Skeletal muscle cell (primary cell): ENCODE measurements at places on chromosomes 2 and 18.

GRCh38 chr2:44053456-44053855, 57.7 kb upstream of the LRPPRC start:
- no peak for DNase-seq

- DNase-seq = peak; percentile 31
Observed at GRCh38 chr2:241561832-241562231, 3.3 kb downstream of the BOK start.

DNA sequence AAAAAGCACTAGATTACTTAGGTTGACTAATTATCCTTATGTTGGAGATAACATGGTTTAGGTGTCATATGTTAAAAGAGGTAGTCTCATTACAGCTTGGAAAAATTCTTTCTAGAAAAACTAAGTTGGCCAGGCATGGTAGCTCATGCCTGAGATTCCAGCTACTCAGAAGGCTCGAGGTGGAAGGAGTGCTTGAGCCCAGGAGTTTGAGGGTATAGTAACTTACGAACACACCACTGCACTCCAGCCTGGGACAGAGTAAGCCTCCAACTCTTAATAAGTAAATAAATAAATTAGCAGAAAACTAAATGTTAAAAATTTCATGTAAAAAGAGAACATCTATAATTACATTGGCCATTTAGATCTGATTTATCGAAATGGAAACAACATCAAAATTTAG, 177.2 kb downstream of the NR4A2 start:
- no peak for DNase-seq

DNA sequence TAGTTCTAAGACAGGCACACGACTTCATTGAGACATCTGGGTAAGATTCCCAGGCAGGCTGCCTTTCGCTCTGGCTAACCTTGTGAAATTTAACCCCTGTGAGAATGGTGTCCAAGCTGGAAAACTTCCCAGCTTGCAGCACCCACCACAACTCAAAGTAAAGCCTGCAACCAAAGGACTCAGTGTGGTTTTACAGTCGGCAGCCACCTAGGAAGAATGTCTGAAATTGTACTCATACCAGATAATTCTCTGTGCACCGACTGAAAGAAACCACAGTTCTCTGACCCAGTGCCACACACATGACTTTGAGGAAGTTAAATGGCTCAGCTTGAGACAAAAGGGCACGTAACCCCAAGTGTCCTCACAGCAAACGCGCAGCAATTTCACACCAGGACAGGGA, 125.7 kb downstream of the RBMS1 start:
- DNase-seq = peak; percentile 98

- no peak for DNase-seq
Observed at GRCh38 chr2:181152226-181152625, 171.8 kb downstream of the UBE2E3 start.

GRCh38 chr2:130845505-130846085, 8.9 kb downstream of the ARHGEF4 start:
- DNase-seq = no peak

GRCh38 chr2:84643991-84644390, 127.7 kb downstream of the DNAH6 start:
- DNase-seq = no peak

DNA sequence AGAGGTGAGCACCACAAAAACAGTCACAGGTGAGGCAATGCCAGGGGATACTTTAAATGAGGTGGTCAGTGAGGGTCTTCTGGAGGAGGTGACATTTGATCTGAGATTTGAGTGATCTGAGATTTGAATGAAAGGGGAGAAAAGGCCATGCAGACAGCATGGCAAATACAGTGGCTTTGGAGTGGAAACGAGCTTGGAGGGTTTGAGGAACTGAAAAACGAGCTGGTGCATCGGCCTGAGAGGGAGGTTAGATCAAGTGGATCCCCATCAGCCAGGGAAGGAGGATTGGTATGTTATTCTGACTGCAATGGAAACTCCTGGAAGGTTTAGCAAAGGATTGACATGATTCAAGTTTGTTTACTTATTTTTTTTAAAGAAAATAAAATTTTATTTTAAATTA, 245.1 kb downstream of the KCNS3 start:
- no peak for DNase-seq

DNA sequence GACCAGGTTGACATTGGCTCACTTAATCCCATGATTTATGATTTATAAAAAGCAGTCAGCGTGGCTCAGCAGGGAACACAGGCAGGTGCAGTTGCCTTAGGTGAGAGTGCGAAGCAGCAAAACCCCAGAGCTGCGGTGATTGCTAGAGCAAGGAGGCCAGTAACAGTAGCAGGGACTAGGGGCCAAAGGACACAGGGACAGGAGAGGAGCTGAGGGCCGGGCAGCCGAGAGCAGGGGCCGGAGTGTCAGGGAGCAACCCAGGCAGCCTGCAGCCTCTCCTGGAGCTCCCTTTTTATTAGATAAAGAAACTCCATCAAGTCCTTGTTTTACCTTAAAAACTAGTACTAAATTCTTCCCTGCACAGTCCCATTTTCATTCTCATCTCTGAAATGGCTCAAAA, 4.3 kb downstream of the MC2R start:
- DNase-seq = no peak

- DNase-seq = no peak
Observed at GRCh38 chr2:145657265-145657664, 1137.3 kb upstream of the ZEB2 start.

GRCh38 chr2:239180526-239181073, 220.2 kb downstream of the HDAC4 start:
- DNase-seq = no peak

DNA sequence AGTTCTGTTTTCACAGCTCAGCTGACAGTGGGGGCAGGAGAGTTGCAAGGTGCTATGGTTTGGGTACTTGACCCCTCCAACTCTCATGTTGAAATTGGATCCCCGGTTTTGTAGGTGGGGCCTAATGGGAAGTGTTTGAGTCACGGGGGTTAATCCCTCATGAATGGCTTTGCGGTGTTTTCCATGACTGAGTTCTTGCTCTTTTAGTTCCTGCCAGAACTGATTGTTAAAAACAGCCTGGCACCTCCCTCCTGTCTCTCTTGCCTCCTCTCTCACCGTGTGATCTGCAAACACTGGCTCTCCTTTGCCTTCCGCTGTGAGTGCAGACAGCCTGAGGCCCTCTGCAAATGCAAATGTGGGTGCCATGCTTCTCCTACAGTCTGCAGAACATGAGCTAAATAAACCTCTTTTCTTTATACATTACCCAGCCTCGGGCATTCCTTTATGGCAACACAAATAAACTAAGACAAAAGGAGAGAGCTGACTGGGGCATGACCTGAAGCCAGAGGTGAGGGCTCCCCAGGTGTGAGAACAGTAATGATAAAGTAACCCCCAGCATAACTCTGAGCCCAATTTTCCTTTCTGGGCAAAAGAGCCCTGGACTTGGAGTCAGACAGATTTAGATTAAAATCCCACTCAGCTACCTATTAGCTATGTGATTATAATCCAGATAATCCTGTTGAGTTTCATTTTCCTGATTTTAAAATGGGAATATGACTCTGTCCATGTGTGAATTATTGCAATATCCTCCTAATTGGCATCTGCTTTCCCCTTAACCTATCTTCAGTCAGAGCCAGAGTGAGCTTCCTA, 64.9 kb upstream of the CAPN13 start:
- DNase-seq = no peak

DNA sequence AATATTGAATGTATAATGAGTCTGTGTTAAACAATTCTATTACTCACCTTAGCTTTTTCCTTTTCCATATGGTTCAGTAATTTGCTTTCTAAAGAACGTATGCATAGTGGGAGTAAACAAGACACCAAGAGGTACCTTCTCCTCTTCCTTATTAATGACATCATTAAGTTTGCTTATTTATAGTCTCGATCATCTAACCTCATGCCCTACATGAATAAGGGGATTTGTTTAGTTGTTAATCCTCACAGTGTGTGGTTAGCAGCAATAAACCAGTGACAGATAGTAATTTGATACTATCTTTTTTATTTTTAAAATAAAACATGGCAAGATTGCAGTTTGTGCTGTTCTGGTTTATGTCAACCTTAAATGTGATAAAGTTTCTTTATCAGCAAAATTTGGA, 69.7 kb downstream of the COBLL1 start:
- no peak for DNase-seq

DNA sequence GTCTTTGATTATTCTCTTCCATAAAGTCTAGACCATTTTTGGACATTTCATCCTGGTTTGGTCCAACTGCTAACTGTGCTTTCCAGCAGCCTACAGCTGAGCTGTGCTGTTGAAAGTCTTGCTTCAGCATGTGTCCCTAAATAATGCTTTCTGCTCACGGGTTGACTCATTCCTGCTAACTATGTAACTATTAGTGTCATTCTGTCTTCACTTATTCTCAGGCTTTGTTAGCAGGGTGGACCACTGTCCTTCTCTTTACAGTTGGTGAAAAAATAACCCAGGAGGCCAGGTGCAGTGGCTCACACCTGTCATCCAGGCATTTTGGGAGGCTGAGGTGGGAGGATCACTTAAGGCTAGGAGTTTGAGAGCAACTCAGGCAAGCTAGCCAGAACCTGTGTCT, 8.9 kb downstream of the ADAM23 start:
- DNase-seq = no peak

DNA sequence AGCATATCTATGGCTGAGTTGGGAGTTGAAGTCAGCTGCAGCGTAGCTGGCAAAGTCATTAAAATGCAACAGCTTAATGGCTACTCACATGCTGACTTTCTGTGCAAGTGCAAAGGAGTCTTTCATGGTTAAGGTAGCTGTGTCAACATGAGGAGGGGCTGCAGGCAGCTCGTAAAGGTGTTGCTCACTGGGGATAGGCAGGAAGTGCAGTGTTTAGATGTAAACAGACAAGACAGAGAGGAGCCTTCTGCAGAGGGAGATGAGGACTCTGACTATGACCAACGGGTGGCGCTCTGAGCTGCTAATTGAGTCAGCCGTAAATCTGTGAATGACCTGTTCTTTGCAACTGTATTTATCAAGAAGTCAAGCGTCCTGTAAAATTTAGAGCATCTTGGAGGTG, 22.3 kb upstream of the CAVIN2 start:
- no peak for DNase-seq

- DNase-seq = no peak
Observed at GRCh38 chr2:2238726-2239269, 92.3 kb downstream of the MYT1L start.

DNA sequence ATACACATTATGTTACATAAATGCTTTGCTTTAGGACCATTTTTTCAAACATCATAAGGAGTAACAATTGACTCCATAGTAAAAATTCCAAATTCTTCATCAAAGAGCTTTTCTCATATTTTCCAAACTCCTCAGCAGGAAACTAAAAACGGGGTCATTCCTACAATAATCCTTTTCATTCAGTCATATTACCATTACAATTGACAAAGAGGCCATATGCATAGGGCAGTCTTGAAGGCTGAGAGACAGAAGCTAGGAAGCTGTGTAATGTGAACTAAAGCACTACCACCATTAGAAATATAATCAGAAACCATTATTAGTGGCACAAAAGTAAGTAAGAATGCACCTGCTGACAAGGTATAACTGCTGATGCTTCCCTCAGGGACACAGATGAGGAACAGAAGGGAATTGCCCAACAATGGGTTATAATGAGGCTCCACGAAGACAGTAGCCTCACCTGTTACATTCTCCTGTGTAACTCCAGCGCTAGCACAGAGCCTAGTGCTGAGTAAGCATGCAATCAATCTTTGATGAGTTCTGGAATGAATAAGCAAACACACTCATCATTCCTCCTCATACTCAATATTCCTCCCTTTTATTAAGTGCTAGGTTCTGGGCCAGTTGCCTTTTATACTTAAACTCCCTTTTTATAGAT, 942.3 kb downstream of the CPS1 start:
- no peak for DNase-seq

DNA sequence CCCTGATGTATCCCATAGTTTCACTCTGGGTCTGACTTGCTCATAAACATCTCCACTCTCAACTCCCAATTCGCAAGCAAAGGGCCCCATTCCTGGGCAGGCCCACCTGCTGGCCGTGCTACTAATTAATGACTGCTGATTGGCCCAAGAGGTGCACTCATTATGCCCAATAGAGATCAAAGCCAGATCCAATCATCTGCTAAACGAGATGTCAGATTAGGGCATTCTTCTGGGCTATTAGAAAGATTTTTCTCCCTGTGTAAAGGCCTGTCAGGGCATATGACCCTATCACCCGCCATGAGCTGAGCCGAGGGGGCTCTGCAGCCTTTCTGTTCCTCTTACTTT, 103.4 kb upstream of the HAAO start:
- no peak for DNase-seq

DNA sequence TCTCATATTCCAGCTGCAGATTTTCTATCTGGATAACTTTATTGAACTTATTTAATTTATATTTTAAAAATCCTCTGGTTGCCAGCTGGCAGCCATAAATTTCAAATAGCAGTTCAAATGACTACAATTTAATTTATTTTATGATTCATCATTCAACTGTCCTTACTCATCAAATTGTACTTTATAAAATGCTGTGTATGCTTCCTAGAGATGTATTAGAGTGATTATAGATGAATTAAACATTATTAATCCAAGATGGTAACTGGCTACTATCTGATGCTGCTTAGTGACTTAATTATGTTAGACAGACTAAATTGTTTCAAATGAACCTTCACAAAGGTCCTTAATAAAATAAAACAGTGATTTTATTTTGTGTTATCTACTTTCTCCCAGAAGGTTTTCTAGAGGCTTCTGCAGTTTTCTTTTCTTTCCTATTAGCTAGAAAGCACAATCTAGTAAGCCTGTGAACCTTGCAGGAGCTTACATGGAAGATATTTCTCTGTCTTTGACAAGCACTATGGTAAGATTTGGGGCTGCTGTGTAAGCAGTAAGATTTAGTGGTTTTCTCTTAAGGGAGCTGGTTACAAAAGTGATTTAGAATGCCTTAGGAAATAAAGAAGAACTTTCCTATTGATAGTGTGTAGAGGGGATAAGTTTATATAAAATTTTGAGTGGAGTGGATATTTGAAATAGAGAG, 322.3 kb downstream of the FSIP2 start:
- no peak for DNase-seq

- no peak for DNase-seq
Observed at GRCh38 chr2:144548088-144548487, 28.2 kb upstream of the ZEB2 start.

- no peak for DNase-seq
Observed at GRCh38 chr2:43488737-43489136, 107.1 kb downstream of the THADA start.

GRCh38 chr2:216644842-216645635, 11.8 kb downstream of the IGFBP2 start:
- DNase-seq = no peak

- DNase-seq = no peak
Observed at GRCh38 chr2:9114458-9114857, 92.2 kb upstream of the ASAP2 start.

- no peak for DNase-seq
Observed at GRCh38 chr2:7952046-7952745, 729.7 kb upstream of the ID2 start.

- DNase-seq = no peak
Observed at GRCh38 chr2:26460613-26461031, 17.3 kb downstream of the OTOF start.

- DNase-seq = no peak
Observed at GRCh38 chr2:26615860-26616705, 25.1 kb downstream of the CIB4 start.

DNA sequence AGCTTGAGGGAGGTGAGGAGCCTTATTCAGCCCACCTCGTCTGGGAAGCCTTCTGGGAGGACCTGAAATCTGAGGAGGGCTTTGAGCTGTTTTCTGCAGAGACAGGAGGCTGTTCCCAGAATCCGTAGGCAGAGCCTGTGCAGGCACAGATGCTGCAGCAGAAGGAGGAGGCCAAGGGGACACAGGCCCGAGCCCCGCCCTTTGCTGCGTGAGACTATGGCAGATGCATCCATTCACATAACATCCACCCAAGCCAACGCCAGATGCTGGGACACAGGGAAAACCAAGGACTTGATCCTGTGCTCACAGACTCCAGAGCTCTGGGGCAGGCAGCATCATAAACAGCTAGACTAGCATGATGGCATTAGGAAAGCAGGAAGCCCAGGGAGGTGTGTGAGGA, 98.2 kb downstream of the KCNF1 start:
- no peak for DNase-seq
